ENCODE measurements at places on chromosomes 1 and 21.

- DNase-seq, result no peak
These were observed 651 bp downstream of the COA6 start for GRCh38 chr1:234373959-234374254.

- DNase-seq, result no peak
These were observed 5.6 kb upstream of the TNFSF18 start for GRCh38 chr1:173056365-173056764.

GRCh38 chr1:231861541-231862481, 235.2 kb downstream of the DISC1 start:
- no peak for DNase-seq

DNA sequence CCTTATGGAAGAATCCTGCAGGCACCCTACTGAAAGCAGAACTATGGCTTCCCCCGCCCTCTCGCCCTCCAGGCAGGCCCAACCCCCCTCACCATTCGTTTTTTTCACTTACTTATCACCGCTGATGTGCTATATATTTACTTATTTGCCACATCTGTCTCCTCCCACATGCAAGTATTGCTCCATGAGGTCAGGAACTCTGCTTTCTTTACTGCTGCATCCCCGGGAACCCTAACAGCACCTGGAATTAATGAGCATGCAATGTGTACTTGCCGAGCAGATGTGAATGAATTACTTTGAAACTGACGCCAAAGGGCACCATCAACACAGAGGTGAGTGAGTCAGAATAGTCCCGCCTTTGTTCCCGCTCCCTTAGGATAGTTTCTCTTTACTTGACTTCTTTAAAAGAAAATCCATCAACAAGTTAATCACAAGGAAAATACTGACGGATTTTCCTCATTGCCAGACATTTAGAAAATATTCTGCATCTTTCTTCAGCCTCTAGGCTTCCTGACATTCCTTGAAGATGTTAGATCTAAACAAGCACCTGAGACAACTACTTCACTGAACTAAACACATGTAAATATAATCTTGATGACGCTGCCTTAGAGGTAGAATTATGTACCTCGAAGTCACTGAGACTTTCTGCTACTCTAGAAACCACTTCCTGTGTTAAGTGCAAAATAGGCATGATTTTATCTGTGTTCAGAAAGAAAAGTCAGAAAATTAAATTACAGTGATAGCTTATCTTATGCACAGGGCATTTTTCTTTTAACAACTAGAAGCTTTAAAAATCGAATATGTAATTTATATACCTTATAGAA, 17.5 kb upstream of the RAB4A start:
- no peak for DNase-seq

- peak; percentile 26 for DNase-seq
These were observed 61.0 kb downstream of the MAST2 start for GRCh38 chr1:45864167-45865106.

DNA sequence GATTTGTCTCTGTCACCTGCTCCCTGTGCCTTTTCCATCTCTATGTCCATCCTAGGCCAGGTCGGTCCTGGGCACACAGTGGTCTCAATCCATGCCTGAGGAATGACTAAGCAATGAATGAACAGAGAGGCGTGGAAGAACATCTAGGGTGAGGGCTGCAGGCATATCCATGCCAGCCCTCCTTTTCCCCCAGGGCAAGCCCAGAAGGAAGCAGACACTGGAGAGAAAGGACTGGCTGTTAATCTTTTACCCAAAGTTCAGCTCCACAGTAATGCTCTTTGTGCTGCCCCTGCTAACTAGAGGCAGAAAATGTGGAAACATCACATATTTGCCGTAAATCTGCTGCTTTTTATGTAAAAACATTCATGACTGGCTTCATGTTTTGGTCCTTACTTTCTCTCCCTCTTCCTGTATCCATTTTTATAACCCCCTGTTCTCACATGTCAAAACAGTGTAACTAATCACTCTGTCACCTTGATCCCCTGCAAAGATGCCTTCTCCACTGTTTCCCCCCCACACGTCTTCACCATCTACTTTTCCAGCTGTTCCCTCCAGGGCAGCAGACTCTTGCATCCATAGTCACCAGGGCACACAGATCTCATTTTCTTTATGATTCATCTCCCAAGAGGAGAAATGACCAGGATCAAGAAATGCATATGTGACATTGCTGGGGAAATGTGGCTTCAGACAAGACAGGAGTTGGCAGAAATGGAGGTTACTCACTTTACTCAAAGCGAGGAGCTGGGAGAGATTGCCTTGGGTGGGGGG, 166.4 kb upstream of the PROX1 start:
- no peak for DNase-seq

- no peak for DNase-seq
These were observed 31.2 kb downstream of the SLX9 start for GRCh38 chr21:44970766-44971671.

GRCh38 chr21:27257908-27258556, 291.1 kb upstream of the ADAMTS5 start:
- no peak for DNase-seq

DNA sequence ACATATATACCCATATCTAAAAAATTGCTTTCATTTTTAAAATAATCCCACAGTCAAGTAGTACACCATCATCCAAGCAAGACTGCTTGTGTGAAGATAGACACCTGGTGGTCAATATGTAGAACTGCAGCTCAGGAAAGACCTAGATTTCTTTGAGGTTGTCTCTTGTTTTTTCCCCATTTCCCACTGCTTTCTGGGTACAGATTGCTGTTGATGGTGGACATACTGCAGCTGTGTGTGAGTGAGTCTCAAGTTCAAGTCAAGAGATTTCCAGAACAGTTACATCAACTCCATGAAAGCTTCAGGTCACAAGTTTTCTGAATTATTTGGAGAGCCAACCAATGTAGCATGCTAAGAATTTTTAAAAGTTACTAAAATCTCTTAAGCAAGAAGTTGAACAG, 306.4 kb downstream of the DUSP10 start:
- peak; percentile 6 for DNase-seq

DNA sequence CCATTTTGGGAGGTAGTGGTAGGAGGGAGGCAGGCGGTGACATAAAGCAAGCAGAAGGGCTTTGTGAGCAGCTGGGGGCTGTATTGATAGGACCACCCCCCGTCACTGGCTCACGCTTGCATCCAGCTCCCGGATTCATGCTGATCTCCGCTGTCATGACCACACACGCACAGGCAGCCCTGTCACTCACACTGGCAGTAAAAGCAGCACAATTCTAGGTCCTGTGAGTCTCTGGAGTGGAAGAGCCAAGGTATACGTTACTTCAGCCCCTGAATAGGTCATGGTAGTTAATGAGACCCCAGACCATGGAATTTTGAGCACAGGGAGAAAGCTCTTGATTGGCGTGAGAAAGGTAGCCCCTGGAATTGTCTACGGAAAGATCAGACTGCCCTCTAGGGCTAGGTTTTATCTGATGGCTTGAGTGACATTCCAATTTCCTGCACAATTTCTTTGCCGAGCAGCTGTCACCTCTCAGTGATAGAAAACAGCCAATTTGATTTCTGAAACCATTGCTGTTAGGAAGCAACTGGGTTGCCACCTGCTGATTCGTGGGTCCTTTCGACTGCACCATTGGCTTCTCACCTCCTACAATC, 5.4 kb downstream of the OR2B11 start:
- no peak for DNase-seq

DNA sequence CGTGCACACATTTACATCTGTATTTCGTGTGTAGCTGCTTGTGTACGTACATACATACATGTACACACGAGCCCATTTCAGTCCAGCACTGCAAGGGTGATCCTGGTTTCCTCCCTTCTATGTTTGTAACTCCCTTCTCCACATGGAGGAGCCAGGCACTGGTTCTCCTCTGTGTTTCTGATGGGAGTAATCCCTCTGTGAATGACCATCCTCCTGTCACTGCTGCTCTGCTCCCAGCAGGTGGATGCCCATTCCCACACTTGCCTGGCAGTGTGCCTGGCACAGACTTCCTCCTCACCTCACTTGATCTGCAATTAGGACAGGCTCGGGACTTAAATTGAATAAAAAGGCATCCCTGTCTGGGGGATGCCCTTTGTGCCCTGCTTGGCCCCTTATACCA, 37.1 kb downstream of the TRAPPC10 start:
- DNase-seq, result no peak

GRCh38 chr1:210607361-210607760, 278.7 kb downstream of the HHAT start:
- DNase-seq, result no peak

GRCh38 chr1:99992044-99992722, 22.4 kb downstream of the SLC35A3 start:
- no peak for DNase-seq

DNA sequence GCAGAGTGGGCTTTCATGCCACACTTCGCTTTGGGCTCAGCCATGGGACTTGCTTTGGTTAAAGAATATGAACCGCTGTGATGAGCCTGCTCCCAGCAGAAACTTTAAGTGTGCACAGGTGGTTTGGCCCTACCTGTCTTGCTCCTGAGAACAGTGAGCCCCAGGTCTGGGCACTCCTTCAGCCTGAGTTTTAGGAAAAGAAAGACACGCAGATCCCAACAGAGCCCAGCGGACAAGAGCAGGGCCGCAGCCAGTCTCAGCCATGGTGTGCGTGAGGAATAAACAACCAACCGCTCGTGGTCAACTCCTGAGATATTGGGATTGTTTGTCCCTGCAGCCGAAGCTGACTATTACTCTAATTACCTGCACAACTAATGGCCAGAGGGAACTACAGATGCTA, 217.1 kb upstream of the C1orf174 start:
- DNase-seq, result no peak

DNA sequence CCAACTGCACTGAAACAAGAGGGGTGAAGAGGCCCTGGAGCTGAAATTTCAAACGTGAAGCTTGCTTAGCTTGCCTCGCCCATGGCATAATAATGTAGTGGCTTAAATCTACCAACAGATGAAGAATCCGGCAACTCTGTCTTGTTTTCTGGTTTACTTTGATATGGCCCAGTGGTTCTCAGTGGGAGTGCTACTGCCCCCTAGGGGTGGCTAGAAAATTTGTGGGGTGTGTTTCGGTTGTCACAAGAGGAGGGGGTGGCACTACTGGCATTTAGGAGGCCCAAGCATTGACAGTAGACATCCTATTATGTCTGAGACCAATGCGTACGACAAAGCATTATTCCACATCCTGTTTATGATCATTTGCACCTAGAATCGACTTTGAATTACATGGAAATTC, 51.9 kb upstream of the C8B start:
- DNase-seq, result no peak

DNA sequence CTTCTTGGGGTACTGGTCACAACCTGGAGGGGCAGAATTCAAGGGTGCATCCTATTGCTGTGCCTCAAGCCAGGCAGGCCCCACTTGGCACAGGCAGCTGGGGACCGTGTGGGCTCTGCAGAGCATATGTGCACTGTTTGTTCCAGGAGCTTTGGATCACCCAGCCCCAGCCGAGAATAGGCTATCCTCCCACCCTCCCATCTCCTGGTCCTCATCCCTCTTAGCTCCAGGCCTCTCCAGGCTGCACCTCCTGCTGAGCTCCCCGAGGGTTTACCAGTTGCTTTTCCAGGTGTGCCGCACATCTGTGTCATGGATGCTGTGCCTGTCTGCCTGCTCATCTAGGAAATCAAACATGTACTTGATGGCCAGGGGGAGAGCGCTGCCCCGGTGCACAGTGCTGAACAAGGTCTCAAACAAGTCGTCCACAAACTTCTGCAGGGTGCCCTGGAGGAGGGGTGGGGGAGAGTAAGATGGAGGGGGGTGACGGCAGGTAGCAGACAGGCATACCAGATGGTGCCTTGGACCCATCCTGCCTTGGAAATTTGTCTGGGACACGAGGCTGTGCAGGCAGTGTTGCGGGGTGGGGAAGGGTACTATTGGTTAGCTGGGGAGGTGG, 120.5 kb upstream of the CD34 start:
- no peak for DNase-seq

DNA sequence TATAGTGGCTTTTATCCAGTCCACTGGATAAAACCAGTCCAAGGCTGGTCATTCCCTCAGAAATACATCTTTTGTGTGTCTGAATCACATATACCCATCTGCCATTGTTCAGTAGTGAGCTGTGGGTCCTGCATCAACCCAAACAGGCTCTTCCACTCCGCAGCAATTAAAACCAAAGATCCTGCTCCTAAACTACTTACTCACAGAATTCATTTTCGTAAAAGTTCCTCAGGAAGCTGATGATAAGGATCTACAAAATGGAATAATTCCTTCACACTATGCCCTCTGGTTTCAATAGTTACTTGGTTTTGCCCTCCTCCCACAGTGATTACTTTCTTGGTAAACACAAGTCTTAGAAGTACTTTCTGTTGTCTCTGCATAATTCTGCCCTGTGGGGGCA, 5.1 kb upstream of the MFSD2A start:
- no peak for DNase-seq

GRCh38 chr1:179677882-179678281, 65.2 kb upstream of the FAM163A start:
- no peak for DNase-seq

GRCh38 chr1:24656046-24656445, 12.9 kb downstream of the SRRM1 start:
- no peak for DNase-seq

DNA sequence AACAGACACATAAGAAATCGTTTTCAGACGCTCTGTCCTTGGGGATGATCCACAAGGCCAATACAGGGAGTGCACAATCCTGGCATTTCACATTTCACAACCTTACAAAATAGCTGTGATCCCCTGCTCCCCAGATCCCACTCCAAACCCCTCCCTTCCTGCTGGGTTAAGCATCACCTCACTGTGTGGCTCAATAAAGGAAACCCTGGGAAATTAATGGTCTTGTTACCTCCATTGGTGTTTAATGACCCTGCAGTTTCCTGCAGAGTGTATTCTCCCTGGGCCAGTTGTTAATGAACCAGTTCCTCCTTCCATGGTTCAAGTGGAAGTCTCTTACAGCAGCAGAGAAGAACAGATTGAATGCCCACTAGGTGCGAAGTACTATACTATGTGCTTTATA, 334.7 kb downstream of the OMA1 start:
- DNase-seq, result no peak

- DNase-seq, result no peak
These were observed 6.0 kb downstream of the STYXL2 start for GRCh38 chr1:167099851-167100250.

- DNase-seq, result no peak
These were observed 6.7 kb upstream of the IRF2BP2 start for GRCh38 chr1:234616644-234617043.

DNA sequence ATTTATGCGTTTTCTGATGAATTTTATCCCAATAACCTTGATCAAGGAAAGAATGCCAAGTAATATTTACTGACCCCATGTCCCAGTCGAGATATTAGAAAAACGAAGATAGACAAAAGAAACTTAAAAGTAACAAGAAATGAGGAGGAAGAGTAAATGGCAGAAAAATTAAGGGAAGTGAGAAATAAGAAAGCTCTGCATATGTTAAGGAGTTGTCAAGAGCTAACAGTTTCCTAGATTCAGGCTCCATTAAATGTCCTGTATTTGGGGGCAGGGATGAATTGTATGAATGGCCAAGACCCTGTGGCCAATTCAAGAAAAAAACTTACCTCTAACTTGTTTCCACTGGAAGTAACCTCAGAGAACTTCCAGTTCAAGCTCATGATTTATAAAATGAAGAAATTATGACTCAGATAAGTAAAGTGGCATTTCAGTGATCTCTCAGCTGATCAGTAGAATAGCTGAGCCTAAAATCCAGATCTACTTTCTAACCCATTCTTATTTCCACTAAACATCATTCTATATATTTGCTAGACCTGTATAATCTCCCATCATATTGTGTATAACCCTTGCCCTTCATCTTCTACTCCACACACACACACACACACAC, 73.2 kb downstream of the ZC3H11B start:
- DNase-seq, result no peak

- DNase-seq, result no peak
These were observed 25.3 kb downstream of the COLGALT2 start for GRCh38 chr1:184012187-184012586.
